Stimulated activated CD4-positive, alpha-beta T cell treated with anti-CD3 and anti-CD28 coated beads, Interleukin-1b, Interleukin-23, amount 100 ng/mL, for 48 hours (primary cell): ENCODE measurements at places on chromosomes 4 and X.

- DNase-seq: no peak
Measured at GRCh38 chr4:95877636-95878035, 37.7 kb downstream of the PDHA2 start.

- no peak for DNase-seq
Measured at GRCh38 chrX:10156199-10157031, at the start of gene CLCN4. CLCN4 (plus strand) TSS chrX:10156975; CDS start chrX:10185033, 28,058 bp downstream.

- DNase-seq: no peak
Measured at GRCh38 chrX:149248073-149248625, 257.0 kb downstream of the IDS start.

- DNase-seq: no peak
Measured at GRCh38 chr4:165312506-165312905, 15.0 kb upstream of the MSMO1 start.

- no peak for DNase-seq
Measured at GRCh38 chrX:7330556-7330955, 182.6 kb upstream of the PUDP start.
